ENCODE measurements at places on chromosomes 4 and X.

GRCh38 chr4:167421201-167421600 is 186.9 kb upstream of the SPOCK3 start:
- DNase-seq = no peak

- no peak for DNase-seq
Measured at GRCh38 chr4:140131675-140132229, 22.2 kb downstream of the MAML3 start.

DNA sequence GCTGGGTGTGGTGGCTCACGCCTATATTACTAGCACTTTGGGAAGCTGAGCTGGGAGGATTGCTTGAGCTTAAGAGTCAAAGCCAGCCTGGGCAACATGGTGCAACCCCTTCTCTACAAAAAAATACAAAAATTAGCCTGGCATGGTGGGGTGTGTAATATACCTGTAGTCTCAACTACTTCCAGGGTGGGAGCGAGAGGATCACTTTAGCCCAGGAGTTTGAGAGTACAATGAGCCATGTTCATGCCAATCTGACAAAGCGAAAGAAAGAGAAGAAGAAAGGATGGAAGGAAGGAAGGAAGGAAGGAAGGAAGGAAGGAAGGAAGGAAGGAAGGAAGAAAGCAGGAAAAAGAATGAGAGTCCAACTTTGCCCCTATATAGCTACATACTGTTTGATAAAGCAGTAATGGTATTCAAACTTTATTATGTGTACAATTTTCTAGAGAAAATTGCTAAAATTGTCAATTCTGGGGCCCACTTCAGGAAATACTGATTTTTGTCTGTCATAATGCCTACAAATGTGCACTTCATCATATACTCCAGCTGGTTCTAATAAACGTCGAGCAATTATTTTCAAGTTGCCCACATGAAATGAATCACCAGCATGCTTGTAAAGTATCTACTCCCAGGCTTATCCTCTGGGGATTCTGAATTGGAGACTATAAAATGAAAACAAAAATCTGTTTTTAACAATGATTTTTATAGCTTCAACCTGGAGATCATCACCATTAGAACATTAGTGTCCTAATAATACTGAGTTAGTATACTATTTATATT is 132.3 kb downstream of the NDST4 start:
- DNase-seq = no peak

DNA sequence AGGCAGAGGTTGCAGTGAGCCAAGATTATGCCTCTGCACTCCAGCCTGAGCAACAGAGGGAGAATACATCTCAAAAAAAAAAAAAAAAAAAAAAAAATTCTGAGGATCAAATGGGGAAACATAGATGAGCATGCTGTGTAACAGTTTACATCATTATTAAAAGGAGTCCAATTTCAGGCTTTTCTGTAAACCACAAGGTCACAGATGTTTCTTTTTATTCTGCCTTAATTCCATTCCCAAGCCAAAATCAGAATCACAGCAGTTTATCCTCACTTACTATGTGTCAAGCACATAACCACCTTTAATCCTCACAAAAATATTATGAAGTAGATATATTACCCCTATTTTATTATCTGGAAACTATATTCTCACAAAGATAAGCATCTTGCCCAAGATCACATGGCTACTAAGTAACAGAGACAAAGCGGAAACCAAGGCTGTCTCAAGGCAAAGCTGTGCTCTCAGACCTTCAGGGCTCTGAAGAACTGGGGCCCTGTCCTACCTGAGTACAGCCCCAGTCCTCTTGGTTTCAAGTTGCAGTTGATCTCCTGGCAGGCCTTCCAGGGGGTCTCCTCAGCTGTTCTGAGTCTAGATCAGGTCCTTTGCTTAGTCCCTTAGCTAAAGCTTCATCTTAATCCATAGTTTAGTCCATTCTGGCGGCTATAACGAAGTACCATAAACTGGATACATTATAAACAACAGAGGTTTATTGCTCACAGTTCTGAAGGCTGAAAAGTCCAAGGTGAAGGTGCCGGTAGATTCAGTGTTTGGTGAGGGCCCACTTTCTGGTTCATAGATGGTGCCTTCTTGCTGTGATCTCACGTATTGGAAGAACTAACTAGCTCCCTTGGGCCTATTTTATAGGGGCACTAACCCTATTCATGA is 141.3 kb downstream of the PALLD start:
- no peak for DNase-seq

DNA sequence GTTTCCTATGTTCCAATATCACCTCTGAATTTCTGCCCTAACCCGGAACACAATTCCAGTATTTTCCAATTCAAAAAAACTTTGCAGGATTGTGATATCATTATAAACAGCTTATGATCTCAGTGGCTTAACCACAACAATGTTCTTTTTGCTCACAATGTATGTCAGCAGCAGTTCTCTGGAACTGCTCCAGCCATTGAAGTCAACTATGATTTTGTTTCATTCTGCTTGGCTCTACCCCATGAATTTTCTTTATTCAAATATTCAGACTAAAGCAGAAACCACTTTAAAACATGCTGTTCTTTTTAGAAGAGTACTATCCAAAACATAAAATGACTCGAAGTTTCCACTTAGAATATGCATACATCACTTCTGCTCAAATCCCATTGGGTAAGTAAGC is 1611.1 kb downstream of the ARAP2 start:
- DNase-seq = no peak

DNA sequence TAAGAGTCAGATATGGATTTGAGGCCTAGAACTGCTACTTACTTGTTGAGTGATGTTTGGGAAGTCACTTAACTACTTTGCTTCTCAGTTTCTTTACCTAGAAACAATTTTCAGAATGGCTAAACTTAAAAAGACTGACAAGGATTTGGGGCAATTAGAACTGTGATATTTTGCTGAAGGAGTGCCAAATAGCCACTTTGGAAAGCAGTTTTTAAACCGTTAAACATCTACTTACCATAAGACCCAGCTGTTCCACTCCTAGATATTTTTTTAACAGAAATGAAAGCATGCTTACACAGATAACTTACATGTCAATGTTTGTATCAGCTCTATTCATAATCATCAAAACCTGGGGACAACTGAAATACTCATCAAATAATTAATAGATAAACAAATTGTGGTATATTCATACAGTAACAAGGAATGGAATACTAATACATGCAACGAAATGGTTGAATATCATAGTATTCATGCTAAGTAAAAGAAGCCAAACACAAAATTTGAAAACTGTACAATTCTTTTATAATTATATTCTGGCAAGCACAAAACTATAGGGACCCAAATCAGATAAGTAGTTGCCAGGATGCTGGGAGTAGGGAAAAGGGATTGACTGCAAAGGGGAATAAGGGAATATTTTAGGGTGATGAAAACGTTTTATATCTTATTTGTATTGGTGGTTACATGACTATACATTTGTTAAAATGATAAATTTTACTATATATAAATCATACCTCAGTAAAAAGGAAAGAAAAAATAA is 24.0 kb downstream of the RPA4 start:
- no peak for DNase-seq

DNA sequence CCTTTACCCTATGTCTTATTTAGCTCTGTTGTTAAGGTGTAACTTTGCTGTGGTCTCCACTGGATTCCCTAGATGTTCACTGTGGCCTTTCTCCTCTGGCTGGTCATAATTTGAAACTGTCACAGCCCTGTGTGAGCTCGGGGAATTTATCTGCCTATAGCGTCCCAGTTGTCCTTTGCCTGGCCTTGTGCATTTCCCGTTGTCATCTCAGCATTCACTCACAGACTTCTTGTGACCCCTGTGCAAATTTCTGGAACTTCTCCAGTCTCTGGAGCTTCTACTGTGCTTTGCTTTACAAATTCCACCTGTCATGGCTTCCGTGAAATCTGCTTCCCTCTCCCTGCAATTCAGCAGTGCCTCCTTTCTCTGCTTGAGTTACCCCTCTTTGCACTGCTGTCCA is 106.7 kb downstream of the WWC2 start:
- no peak for DNase-seq

DNA sequence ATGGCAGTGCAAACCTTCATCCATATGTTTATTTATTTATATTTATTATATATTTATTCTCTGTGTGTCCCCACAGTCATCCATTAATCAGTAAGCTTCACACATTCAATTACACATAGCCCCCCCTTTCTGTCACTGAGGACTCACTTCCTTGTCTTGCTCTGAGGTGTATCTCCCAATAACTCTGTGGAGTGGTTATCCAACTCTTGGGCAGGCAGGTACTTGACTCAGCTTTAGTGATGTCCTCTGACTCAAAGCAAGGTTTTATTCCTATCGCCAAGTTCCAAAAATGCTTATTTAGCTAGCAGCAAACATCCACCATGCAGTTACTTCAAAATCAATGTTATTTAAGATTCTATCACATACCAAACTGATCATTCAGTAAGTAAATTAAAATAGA is 25.2 kb upstream of the NDP start:
- no peak for DNase-seq

DNA sequence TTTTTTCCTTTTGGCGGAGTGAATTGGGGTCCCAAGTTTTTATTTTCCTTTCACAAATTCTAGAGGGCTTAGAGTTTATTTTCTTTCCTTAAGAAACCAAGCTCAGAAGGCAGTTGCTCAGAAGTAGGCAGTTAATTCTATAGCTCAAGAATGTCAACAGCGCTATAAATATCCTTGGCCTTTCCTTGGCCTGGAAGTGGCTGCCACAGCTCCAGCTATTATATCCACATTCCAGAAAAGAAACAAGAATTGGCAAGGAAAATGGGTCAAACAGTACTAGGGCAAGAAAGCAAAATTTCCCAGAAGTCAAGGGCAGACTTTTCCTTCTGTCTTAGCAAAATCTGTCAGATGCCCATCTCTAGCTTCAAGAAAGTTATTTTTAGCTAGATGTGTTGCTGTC is 31.0 kb downstream of the SLC10A6 start:
- no peak for DNase-seq

DNA sequence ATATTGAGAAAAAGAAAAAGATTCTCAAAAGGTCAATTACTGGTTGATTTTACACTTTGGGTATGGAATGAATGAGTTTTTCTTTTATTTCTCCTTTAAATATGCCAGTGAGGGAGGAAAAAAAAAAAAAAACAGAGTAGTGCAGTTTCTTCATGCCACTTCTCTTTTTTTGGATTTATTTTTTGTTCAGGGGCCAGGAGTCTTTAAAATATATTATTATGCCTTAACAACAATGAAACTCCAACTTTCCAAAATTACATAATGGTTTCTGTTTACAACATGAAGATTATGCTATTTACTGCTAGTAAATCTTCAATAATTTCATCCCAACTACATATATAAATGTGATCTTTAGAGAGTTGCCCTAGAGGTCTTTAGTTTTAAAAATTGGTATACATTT is 31.9 kb downstream of the DTHD1 start:
- DNase-seq = no peak

DNA sequence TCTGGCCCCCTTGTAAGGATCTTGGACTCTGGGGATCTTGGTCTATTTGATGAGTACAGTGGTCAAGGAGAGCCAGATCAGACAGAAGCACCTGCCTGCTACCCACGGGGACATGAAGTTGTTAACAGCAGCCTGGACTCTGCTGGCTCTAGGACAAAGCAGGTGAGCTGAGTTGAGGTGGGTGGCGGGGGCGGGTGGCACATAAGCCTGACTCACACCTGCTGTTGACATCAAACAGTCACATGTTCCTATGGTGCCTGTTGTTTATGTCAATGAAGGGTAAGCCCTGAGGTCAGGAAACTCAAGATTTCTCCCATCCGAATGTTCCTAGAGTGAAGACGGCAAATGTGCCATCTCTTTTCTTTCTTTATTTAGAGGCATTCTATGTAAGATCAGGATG is 50.1 kb upstream of the CLNK start:
- no peak for DNase-seq

- DNase-seq = no peak
Measured at GRCh38 chr4:71235311-71236201, 103.3 kb upstream of the SLC4A4 start.

- no peak for DNase-seq
Measured at GRCh38 chr4:13597604-13598003, 29.9 kb downstream of the BOD1L1 start.

DNA sequence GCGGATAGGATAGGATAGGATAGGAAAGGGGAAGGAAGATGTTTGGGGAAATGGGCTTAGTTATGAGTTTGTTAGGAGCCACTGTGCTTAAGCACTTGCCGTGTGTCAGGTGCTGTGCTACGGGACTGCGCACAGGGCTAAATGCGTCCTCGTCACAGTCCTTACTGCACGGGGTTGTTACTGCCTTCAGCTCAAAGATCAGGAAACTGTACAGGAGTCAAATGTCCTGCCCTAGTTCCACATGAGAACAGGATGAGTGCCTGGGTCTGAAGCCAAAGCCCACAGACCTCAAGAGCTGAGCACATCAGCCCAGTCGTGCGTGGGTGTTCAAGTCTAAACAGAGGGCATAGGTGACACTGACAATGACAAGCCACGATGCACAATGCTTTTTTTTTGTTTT is 15.0 kb downstream of the ACSL1 start:
- DNase-seq = no peak

- no peak for DNase-seq
Measured at GRCh38 chr4:152209772-152210493, 326.0 kb downstream of the FBXW7 start.

DNA sequence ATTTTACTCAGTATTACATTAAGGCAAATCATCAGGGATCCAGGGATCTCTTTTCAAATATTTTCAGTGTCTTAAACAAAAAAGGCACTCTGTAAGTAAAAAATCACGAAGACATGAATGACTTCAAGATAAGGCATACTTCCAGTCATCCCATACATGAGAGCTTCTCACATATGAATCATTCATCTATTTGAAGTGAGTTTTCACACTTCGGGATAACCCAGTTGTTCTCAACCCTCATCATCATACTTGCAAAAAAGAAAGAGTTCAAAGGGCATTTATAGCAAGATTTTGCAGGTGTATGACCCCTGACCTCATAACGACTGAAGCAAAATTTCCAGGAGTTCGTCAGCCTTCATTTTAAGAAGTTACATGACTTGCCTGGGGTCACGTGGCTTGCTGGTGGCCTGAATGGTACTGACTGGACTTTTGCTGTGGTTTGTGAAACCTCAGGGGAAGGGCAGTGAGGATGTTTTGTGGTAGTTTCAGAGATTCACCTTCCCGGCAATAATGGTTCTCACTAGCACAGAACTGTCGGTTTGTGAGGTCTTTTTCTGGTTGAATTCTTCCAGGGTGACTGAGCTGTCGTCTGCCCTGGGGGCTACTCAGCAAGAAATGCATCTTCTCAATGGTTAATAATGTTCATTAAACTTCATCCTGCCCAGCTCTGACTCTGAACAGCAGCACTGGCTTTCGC is 115.8 kb upstream of the SHISA3 start:
- no peak for DNase-seq

GRCh38 chr4:15239866-15240265 is 188.0 kb upstream of the C1QTNF7 start:
- no peak for DNase-seq

DNA sequence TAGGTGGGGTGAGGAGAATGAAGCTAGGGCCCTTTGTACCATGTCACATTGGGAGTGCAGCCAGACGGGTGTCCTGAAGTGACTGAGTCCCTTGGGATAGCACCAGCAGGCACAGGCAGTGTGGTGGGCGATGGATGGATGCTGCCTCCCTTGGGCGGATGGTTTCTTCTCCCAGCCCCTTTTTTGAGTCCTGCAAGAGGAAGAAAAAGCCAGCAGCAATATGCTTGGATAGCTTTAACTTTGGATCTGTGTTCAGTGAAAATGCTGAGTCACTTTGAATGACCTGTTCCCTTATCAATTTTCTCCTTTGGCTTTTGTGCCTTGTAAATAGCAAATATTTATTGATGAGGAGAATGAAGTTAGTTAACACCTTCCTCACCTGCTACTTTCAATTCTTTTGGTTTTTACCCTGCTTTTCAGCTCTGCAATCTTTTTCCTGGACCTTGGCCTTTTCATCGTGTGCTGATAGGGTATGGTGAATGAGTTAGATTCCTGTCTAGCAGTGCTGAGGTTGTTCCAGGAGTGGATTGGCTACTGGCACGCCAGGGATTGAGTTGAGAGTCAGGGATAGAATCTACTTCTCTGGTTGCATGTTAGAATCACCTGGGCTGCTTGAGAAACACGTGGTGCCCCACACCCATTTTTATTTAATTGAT is 10.2 kb downstream of the DCUN1D4 start:
- no peak for DNase-seq
